ENCODE measurements at places on chromosomes 1 and 21.

DNA sequence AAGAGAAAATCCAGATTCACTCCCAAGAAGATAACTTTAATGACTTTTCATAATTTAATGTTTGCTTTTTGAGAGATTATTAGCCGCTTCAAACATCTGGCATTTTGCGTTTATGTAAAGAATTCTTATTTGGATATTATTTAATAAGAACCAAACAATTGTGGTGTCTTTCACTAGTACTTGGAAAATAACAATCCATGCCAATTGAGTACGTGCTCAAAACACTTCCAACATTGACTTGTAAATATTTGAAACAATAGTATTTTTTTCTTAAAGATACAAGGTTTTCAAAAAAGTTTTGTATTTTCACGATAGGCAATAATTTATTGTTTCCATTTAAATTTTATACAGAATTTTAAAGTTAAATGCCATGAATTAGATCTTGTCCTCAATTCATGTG is 498.7 kb downstream of the AMY1C start:
- DNase-seq, result no peak

DNA sequence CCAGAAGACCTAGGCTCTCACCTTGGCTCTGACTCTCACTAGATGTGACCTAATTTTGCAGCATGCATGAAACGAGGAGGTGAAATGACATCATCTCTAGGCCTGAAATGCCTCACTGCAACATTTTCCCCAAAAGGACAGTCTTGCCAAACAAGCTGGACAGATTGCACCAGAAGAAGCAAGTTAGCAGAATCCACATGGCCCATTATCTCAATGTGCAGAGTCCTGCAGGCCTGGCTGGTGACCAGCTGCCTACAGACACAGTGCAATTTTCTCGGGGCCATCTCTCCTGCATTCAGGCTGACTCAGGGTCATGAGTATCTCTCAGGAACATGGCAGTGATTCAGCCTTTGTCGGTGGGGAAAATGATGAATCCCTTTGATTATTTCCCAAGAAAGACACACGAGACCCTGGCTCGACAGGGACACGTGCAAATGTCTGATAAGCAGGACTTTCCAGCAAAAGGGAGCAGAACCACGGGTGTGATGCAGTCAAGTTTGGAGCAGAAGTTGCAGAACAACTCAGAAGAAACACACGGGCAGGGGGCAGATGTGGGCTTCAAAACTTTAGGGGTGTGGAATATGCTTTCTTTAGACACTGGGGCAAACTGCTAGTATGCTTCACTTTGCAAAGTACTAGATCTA is 38.7 kb downstream of the TRIM67 start:
- DNase-seq, result no peak

GRCh38 chr1:185956881-185957280 is 222.7 kb downstream of the HMCN1 start:
- no peak for DNase-seq

DNA sequence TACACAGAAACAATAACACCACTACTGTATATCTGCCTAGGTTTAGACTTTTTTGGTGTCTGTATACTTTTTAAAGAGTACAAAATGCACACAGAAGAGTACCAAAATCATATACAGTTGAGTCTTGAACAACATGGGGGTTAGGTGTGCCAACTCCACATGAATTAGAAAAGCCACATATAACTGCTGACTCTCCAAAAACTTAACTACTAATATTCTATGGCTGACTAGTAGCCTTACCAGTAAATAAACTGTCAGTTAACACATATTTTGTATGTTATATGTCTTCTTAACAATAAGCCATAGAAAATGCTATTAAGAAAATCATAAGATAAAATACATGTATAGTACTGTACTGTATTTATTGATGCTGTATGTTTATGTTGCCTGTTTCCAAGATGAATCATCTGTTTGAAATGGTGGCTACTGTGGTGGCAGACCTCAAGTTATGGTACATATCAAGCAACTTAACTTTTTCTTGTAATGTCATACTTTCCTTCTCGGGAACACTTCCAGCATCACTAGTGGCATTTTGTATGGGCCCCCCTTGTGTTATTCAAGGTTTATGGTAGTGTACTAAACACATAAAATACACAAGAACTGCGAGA is 71.2 kb downstream of the LHX4 start:
- no peak for DNase-seq

DNA sequence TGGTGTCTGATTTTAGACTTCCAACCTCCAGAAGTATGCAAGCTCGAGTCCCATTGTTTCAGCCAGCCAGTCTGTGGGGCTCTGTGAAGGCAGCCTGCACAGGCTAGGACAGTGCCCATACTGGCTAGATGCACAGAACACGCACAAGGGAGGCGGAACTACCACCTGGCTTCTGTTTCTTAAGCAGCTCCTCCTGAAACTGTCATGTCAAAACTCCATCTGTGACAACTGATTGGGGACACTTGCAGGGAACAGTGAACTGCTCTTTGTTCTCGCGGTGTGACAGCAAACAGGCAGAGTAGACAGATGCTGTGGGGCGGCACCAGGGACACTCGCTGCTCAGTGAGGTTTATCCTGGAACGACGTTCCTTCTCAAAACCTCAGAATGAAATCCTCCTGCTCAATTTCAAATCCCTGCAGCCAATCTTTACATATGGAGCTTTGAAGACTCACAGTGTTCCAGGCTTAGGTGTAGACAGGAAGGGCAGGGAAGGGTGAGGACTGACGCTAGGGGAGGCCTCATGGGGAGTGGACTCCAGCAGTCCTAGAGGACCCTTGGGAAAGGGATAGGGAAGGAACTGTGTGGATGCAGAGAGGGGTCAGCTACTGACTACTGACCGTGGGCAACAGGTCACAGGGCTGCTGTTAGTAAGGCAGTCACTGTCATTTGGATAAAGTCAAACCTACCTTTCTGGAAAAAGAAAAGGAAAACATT is 73.8 kb downstream of the ERG start:
- no peak for DNase-seq

DNA sequence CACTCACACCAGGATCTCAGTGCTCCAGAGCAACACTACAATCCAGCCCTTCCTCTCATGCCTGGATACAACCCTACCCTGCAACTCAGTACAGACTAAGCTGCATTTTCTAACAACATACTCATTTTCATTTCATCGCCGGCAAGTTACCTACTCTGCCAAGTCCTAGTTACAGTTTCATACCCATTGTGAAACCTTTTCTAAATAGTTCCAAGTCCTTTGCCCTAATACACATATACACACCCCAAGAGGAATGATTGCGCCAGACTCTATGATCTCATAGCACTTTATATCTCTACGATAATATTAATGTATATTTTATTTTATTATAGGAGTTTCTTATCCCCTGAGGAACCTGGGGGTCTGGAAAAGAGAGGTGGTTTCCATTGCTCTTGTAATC is 122.4 kb downstream of the LMX1A start:
- DNase-seq, result no peak

DNA sequence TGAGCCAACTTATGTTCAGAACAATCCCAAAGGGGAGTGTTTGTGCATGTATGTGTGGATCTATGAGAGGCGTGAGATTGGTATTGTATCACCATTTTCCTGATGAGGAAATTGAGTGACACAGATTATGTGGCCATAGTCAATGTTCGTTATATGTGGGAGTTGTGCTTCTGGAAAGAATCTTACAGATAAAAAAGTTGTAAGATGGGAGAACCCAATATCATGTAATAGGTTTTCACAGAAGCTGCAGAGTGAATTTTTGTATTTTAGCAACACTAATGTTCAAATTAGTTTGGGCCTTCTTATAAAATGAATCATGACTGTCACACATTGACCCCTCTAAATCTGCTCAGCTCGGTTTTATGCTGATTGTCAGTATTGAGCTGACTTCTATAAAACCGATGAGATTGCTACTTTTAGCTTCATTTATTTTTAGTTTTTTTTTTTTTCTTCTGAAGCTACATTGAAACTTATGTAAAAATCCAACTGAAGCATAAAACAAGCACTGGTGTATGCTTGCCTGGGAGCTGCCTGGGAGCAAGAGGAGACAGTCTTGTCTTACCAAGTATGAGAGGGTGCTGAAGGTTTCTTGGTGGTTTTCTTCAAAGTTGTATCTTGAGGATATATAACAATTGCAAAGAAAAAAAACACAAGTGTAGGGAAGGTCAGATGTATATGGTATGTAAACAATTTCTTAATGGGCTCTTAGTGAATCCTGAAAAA is 4.1 kb downstream of the RWDD3 start:
- no peak for DNase-seq

GRCh38 chr1:100627054-100627716 is 89.2 kb downstream of the GPR88 start:
- no peak for DNase-seq

DNA sequence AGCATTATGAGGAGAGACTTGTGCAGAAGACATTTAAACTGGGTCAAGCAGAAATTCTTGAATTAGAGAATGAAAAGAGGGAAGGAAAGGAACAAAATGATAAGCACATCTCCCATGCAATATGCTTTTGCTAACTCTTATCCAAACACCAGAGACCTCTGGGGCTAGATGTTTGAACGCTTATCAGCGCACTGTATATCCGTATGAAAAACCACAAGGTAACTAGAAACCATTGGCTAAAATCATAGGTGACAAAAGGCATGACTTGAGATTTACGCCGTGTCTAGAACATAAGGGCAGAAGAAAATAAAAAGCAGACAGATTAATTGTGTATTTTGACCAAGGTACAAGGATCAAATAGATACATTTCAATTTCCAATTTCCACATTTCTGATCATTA is 38.0 kb upstream of the TIAM1 start:
- DNase-seq, result no peak

All from left forelimb (tissue), 1 donor.